Tongue (tissue), 3 donors: ENCODE measurements at places on chromosomes 16 and 17. TPM values are rescaled to one million over a fixed set of nuclear protein-coding genes. Genes with fewer than 3 reads are reported as not detected.

MLX gene
- total RNA-seq, result 30.2 TPM

UNC13D gene
- total RNA-seq, result 82.3 TPM

CDH5 gene
- 67.7 TPM for total RNA-seq

HSPB9 gene
- total RNA-seq, result not detected

GUCY2D gene
- total RNA-seq, result not detected

GRB7 gene
- 11.4 TPM for total RNA-seq

PLEKHG4 gene
- total RNA-seq, result 21.0 TPM

UMOD gene
- not detected for total RNA-seq

ZSCAN10 gene
- total RNA-seq, result not detected

WSCD1 gene
- 29.5 TPM for total RNA-seq

GRCh38 chr17:12994341-12995074, 23.3 kb downstream of the ELAC2 start:
- DNase-seq, result no peak

- peak; percentile 30 for DNase-seq
These were observed 98.6 kb downstream of the USP22 start for GRCh38 chr17:20944014-20944865.

- DNase-seq, result no peak
These were observed 379.2 kb upstream of the ZFHX3 start for GRCh38 chr16:73427164-73427563.

GRCh38 chr16:83826146-83826913, 18.6 kb downstream of the HSBP1 start:
- peak; percentile 92 for DNase-seq

GRCh38 chr17:9120471-9120870, 99.2 kb downstream of the NTN1 start:
- DNase-seq, result no peak

- no peak for DNase-seq
These were observed 54.3 kb downstream of the WSB1 start for GRCh38 chr17:27348196-27348595.

- DNase-seq, result no peak
These were observed 124.5 kb upstream of the CCL2 start for GRCh38 chr17:34130544-34130943.

GRCh38 chr16:87072101-87072500, 245.1 kb downstream of the C16orf95 start:
- no peak for DNase-seq

- DNase-seq, result no peak
These were observed 1.5 kb upstream of the TBCD start for GRCh38 chr17:82750241-82750908.

DNA sequence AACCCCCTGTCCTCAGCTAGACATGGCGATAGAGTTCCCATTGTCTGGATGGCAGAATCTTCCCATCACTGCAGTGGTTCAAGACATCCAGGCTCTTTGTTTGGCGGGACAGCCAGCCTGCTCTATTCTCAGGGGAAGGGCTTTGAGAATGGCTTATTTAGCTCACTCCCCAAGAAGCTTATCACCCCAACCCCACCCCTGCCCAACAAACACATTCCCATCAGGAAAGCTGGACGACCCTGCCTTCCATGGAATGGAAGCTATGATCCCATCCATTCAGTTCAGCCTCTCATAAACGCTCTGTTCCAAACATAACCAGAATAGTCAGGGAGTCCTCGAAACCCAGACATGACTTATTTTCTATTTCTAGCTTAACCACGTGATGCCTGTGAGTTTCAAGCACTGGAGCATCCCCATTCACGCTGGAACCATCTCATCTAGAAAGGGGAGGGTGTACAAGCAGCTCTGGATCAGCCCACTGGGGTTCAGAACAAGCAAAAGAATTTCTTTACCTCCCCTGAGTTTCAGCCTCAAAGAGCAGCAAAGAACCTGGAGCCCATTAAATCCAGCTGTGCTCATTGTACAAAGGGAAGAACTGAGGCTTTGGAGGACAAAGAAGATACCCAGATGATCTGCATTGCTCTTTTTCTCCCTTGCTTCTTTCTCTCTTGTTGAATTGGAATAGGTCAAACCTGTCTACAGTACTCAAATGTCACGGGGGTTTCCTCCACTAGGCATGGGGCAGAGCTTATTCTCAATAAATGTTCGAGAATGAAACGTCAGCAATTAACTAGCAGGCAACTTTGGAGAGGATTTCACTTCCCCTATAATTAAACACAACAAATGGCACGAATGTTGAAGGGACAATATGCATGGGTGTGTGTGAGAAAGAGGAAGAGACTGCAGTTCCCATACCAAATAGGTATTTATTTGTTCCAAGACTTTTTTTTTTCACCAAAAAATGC, 93.1 kb downstream of the XYLT1 start:
- DNase-seq, result peak; percentile 69

DNA sequence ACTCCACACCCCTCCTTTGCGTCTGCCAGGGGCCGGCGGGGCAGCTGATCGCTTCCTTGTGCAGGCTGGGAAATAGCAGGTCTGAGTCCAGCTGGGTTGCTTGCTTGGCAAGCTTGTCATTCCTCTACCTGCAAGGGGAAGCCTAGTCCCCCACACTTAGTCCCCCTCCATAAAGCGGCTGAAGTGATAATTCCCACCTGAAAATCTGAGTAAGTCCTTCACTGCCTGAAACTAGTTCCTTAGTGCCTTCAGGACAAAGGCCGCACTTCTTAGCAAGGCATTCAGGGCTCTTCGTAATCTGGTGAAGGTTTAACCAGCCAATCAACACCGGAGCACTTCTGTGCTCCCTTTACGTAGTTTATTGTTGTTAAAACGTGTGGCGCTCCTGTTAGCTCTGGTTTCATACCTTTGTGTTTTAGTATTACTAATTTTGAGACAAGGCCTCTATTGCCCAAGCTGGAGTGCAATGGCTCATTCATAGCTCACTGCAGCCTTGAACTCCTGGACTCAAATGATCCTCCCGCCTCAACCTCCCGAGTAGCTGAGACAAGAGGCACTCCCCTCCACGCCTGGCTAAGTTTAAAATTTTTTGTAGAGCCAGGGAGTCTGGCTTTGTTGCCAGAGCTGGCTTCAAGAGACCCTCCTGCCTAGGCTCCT, 817 bp downstream of the PSKH1 start:
- DNase-seq, result no peak

DNA sequence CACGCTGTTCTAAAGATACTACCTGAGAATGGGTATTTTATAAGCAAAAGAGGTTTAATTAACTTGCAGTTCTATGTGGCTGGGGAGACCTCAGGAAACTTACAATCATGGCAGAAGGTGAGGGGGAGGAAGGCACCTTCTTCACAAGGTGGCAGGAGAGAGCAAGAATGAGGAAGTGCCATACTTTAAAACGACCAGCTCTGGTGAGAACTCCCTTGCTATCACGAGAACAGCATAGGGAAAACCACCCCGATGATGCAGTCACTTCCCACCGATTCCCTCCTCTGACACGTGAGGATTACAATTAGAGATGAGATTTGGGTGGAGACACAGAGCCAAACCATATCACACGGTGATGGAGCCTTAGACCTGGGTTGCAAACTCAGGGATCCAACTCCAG, 317.5 kb upstream of the EEF2KMT start:
- DNase-seq, result no peak

DNA sequence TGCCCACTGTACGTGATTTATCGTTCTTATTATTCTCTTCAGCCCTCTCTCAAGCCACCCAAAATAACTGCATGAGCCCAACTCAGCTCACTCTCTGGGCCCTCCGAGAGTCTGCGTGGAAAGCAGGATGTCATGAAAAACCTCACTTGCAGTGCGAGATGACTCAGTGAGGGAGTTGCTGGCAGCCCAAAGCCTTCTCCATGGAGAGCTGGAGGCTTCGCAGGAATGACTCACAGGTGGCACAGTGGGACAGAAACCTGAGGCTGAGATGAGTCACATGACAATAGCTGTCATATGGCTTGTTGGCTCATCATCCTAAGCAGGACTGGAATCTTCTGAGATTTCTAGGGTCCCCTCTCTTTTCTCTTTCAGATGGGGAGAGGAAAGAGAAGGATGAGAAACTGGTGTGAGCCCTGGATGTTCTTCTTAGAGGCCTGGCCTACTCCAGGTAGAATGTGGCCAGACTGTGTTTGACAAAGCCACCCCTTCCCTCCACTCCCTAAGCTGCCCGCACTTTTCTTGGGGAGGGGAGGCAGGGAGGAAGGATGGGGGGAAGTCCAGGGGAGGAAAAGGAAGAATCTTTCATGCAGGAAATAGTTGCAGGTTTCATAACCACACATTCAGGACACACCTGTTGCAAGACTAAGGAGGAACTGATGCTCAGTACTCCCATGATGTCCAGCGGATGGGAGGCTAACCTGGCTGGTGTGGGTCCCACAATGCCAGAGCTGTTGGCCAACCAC, 160.6 kb upstream of the RPL38 start:
- peak; percentile 50 for DNase-seq

DNA sequence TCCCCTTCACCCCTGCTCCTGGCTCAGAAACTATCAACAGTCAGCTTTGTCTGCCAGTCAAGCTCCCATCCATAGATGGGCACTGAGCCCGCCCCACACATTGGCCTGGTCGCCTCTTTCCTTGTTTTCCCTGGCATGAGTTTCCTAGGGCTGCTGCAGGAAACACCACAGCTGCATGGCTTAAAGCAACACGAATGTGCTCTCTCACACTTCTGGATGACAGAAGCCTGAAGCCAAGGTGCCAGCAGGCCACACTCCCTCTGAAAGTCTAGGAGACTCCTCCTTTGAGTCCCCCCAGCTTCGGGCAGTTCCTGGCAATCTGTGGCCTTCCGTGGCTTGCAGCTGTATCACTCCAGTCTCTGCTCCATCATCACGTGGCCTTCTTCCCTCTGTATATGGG, 69.9 kb downstream of the TBC1D16 start:
- DNase-seq, result peak; percentile 86

GRCh38 chr16:80896776-80897175, 92.4 kb upstream of the CDYL2 start:
- peak; percentile 36 for DNase-seq

DNA sequence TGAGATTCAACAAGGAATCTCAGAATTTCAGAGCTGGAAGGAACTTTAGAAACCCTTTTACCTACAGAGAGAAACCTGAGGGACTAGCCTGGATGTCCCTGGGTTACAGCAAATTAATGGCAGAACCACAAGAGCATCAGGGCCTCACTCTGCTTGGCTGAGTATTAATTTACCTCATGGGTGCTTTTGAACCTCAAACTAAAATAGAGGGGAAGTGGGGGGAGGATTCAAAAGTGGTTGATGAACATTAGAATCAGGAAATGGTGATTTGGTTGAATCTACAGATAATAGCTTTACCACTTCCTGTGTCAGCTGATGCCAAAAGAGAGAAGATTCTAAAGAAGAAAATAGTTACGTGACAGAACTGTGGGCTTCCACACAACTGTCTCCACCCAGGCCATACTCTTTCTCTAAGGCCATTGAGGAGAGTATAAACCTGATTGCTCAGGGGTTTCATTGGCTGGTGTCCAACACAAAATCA, 11.3 kb upstream of the SKAP1 start:
- no peak for DNase-seq

DNA sequence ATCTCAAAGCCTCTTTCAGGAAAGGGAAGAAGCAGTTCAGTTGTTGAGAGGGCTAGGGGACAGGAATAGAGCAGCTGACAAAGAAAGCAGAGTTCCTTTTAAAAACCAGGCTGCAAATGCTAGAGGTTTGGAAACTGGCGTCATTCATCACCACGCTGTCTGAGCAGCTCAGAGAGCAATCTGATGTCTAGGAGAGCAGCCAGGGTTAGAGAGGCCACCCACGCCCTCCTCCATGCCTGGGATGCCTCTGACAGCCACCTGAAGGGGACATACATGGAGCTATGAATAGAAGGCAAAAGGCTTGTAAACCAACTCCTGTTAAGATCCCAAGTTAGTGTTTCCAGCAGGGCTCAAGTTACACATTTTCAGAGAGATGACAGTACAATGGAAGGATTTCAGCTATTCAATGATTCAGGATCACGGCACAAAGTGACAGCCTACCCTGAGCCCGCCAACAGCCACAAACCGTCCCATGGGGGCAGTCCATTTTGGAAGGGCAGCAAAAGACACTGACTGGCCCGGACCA, 12.4 kb downstream of the RAB5C start:
- DNase-seq, result peak; percentile 68

GRCh38 chr17:27489045-27489715, 32.9 kb downstream of the KSR1 start:
- peak; percentile 60 for DNase-seq

GRCh38 chr17:4485676-4486646, 12.7 kb upstream of the SPNS2 start:
- no peak for DNase-seq

GRCh38 chr17:77495575-77495974, 354.8 kb downstream of the SEC14L1 start:
- no peak for DNase-seq

DNA sequence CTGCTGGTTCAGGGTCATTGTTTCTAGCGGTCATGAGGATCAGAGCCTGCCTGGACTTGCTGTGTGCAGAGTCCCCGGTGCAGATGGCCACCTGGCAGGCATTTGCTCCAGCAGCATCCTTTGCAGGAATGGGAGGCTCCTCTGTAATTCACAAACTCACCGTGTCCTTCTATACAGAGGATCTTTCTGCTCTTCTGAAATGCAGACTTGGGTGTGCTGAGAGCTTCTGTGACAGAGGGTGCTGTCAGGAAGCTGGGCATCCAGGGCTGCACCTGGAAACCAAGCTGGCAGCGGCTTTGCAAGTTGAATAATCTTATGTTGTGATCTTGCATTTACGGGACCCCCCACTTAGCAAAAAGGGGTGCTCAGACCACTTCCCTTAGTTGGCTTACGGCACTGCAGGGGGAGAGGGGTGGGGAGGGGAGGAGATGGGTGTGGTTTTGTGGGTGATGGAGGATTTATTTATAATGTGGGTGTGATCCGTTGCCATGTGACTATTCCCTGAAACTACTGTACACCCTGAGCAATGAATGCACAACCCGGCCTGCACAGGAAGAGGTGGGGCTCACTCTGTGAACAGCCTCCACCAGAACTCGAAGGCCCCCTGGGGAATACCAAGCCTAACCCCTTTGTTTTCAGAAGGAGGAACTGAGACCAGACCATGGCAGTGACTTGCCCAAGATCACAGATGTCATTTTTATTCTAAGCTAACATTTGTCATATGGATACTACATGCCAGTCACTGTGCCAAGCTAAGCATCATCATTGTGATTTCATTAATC, 178.3 kb downstream of the PRKCB start:
- peak; percentile 30 for DNase-seq

- DNase-seq, result peak; percentile 67
These were observed 14.0 kb downstream of the VPS53 start for GRCh38 chr17:700504-701094.

DNA sequence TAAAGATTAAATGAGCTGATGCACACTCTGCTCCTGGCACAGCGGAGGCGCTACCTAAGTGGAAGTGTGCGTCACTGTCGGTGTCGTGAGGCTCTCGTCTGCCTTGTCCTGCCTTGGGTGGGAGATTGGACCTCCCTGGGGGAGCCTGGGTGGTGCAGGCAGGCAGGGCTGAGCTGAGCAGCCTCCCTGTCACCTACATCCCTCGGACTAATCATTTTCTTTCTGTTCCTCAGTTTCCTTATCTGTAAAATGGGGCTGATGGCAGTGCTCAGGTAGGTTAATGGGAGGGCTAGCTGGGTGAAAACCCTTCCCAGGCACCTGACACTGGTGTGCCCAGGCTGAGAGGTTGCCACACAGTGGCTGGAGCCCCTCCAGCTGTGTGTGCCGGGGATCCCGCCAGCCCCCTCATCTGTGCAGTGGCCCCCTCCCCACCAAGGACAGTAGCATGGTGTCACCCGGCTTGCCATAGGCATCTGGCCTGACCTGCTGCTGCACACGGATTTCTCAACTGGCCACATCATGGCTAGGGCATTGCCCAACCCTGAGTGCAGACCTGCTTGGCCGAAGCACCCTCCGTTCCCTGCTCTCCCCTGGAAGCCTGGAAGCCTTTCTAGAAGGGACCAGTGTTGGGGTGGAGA, 4.3 kb downstream of the ADCY7 start:
- no peak for DNase-seq
